ENCODE measurements at places on chromosomes 7 and 10.

GRCh38 chr10:132572545-132572937, 35.0 kb downstream of the INPP5A start:
- no peak for DNase-seq

GRCh38 chr10:24114556-24114955, 94.4 kb upstream of the KIAA1217 start:
- DNase-seq, result no peak

- DNase-seq, result no peak
These were observed 11.5 kb upstream of the GATA3 start for GRCh38 chr10:8042721-8043568.

- DNase-seq, result no peak
These were observed 33.2 kb downstream of the C7orf33 start for GRCh38 chr7:148623586-148624282.

- no peak for DNase-seq
These were observed 31.8 kb downstream of the MDFIC start for GRCh38 chr7:114953724-114954123.

DNA sequence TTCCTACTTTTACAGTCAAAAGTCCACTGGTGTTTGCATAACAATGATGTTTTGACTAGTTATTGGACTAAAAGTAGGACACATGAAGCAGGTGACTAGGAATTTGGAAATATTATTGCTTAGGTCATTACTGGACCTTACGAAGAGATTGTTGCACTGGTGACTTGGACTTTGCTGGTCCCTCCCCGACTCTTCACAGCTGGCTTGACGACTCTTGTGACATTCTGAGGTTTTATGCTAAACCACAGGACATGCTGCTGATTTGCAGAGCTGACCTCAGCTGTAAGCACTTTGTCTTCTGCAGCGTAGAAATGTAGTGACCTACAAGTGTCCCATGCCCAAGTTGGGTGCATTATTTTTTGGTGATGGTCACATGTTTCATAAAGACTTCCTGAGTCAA, 21.9 kb downstream of the PCBD1 start:
- DNase-seq, result no peak

DNA sequence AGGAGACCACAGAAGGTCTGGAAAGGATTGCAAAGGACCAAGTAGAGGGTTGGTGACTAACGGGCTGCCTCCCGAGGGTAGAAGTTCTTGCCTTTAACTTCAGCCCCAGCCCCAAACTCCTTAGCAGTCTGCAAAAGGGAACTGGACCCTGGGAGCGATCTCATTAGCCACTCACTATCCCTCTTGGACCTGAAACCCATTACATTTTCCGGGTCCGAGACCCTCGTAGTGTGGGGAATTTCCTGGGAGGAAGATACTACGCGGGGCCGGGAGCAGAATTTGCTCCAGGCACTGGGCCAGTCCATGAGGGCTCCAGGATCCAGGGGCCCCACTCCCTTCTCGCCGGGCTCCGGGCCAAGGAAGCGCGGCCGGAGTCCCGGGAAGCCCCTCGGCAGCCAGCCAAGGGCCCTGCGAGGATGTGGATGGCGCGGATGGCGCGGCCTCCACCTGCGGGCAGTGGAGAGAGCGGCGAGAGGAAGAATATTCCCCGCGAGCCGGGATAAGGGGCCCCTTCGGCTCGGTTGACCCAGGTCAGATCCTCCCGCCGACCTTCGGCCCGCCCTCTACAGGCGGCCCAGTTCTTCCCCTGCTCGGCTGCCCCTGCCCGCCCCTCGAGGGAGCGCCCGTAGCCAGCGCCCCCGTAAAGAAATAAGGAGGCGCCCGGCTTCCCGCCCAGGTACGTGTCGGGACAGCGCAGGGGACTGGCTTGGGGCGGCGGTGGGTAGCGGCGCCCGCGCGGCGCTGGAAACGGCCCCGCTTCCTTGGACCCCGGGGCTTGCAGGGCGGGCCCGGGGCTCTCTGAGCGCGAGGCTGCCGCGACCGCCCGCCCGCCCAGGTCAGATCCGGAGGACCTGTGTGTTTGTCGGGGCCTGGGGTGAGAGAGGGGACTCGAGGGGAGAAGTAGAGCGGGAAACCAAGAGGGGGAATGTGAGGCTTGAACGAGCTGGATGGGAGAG, at the start of gene MYO3A:
MYO3A (plus strand) TSS at position 577 of the 956 bp plus-strand sequence. CDS start 17,882 bp downstream, outside the sequence.
- DNase-seq, result no peak

DNA sequence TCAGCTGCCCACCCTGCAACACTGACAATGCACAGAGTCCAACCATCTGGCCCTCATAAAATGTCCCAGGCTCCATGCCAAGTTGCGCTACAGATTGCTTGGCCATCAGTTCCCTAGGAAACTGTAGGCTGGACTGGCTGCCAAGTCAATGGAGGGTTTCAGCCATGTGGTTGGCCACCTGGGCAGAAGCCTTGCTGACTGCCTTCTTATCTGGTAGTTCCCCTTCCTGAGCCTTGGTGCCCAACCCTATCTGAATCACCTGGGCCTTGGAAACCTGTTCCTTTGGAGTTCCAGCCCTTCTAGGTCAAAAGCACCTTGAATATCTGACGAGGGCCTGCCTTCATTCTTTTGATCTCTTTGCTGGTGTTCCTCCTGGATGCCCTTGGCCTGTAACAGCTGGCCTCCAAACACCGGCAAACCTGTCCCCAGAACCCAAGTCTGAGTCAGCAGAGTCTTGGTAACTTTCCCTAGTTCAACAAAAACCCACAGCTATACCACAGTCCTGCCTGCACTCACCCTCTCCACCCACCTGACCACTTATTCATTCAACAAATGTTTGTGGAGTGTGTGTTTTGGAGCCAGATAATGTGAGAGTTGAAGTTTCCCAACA, 37.4 kb upstream of the KDM7A start:
- DNase-seq, result no peak

DNA sequence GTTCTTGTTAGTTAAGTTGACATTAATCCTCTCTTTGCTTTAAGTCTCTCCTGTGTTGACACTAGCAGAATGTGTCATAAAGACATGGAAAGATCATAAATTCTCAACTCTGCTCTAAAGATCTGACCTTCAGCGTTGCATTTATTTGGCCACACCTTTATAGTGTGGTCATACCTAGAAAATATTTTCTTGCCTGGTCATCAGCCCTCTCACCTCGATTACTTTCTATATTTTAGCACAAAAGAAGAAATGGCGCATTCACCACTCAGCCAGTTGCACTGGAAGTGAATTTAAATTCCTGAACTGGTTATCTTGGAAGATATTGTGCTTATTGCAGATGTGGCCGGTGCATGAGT, 96.7 kb upstream of the PDCD4 start:
- DNase-seq, result no peak

- DNase-seq, result no peak
These were observed 42.6 kb upstream of the NRP1 start for GRCh38 chr10:33376976-33377657.

GRCh38 chr7:34357068-34357467, 300.9 kb upstream of the NPSR1 start:
- DNase-seq, result no peak

DNA sequence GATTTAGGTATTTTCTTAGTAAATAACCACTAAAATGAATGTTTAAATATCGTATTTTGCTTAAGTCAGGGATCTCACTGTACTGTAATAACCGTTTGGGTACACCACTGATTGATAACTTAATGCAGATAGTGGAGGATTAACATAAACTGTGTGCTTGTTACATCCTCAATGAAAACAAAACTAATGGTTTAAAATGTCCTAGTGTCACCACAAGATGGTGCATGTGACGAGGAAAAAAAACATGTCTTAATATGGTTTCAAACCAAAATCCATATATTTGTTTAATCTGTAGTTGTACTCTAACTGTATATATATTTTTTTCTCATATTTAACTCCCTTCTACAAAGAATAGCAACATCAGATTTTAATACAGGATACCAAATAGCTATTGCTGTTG, 19.2 kb downstream of the ARMC10 start:
- DNase-seq, result no peak

GRCh38 chr10:22740180-22740579, 25.8 kb upstream of the PIP4K2A start:
- DNase-seq, result no peak

GRCh38 chr10:95333997-95334804, 43.4 kb upstream of the PDLIM1 start:
- DNase-seq, result no peak

DNA sequence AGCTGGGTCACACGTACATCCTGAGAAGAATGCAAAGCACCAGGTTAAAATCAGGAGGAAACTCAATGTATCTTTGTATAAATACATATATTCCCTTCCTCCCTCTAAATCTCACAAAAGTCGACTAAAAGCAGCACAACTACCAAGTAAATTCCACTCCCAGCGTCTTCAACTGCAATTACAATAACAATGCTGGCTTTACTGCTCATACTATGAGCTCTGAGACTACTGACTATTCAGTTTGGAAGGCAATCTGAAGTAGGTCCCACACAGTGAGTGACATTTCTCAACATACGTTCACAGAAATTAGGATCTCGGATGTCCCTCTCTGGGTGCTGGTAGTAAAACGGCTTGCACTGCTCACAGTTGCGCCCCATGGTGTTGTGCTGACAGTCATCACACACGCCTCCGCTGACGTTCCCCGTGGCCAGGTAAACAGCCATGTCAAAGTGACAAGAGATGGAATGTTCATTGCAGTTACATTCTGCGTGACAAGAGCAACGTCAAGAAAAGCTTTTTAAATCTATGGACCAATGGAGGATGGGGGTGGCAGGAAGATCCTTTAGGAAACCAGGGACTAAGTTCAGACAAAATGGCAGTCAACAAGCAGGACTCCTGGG, 27.5 kb downstream of the LAMB1 start:
- DNase-seq, result no peak

DNA sequence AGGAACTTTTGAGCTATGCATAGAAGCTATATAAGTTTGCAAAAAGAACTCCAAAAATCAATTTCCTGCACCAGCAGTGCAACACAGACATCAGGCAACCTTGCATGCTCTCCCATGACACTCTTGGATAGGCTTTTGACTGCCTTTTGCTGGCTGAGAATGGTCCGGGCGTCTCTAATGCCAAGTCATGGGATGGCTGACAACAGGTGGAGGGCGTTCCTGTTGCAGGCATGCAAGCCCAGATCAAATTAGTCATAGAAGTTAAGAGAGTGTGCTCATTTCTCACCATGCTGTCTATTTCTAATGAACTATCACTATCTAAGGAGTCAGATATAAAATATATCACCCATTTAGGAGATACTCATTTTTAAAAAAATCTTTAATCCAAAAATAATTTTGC, 8.4 kb downstream of the PLCE1 start:
- no peak for DNase-seq

DNA sequence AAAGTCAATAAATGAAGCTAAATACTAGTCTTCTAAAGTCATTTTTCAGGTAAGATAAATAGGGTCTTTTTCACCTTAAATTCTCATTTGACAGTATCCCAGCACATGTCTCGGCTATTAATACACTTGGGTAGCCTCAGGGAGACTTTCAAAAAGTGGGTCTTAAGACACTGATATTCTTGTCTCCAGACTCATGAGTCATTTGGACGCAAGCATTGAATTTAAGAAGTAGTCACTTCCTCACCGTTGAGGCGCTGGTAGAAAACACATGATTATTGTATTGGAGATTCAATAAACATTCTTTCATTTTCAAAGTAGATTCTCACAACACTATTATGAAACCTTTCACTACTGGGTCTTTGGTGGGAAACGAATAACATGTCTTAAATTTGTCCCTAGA, 108.9 kb upstream of the SP8 start:
- no peak for DNase-seq

DNA sequence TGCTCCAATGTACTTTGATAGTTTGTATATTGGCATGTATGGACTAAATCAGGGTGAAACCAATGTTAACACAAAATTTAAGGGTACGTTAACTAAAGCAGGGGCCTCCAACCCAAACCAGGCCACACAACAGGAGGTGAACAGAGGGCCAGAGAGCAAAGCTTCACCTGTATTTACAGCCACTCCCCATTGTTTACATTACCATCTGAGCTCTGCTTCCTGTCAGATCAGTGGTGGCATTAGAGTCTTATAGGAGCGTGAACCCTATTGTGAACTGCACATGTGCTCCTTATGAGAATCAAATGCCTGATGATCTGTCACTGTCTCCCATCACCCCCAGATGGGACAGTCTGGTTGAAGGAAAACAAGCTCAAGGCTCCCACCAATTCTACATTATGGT, 62.0 kb upstream of the SCIN start:
- no peak for DNase-seq

DNA sequence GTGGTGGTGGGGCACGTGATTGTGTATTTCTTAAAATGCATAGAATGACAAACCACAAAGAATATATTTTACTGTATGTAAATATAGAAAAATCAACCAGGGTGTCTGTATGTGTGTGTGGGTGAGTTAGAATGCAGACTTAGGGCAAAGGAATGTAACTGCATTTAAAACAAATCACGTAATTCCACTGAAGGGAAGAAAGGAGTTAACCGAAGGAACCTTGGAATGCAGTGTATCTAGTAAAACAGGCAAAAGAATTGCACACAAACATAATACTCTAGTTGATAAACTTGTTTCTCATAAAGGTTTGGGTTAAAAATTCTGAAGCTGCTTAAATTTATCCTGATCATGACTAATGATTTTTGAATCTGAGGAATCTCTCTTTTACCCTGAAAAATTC, 134.9 kb downstream of the ADRA2A start:
- DNase-seq, result no peak

DNA sequence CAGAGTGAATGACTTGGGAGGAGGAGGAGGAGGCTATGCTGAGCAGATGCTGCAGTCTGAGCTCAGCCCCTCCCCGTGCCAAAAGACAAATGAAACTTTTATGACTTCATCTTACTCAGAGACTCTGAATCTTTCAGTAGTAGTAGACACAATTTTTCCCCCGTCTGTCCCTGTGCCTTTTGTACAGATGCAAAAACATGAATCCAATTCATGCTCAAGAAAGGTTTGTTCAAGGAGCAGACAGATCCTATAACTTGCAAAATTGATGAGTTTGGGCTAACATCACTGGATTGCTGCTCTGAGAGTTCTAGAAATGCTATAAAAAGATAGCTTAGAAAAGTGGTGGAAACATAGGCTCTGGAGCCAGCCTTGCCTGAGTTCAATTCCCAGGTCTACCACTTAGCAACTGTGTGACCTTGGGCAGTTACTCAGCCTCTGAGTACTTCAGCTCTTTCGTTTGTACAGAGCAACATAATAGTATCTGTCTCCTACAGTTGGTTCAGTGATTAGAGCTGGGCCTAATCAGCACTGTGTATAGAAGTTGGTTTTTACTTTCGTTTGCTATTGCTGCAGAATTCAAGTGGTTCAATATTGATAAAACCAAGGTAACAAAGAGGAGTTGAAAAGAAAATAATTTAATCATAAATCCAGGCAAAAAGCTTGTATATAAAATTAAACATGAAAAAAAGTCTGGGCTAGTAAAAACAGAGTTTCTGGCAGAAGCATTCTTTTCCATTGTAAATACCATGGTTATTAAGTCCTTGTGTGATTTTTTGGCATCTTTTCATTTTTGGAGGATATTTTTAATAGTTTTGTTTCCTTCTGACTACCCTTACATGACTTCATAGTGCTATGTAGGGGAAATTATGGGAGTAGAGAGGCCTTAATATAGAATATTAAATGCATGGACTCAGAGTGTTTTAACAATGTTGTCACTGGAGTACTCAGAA, 174.2 kb upstream of the ZNF32 start:
- DNase-seq, result no peak
